ENCODE measurements at places on chromosomes 16 and 17.

DNA sequence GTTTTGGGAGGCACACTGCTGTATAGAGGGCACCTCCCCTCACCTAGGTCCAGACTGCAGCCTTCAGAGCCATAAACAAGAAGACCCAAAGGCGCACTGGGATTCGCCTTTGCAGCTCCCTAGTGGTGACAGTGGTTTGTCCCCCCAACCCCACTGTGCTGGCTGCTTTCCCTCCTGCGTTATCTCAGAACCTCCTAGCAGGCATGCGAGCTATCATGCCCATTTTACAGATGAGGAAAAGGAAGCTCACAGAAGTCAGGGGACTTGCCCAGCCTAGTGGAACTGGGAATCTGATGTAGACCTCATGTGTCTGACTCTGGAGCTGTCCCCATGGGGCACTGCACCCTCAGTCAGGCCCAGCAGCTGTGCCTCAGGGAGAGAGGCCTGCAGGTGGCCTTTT lies 115.2 kb downstream of the CLEC16A start:
- H3K27ac ChIP-seq: no peak overlapping the region
- no peaks in the 10 kb centered on the region for H3K4me1 ChIP-seq

GRCh38 chr17:36920032-36921005 lies 17.0 kb upstream of the LHX1 start:
- no peak for DNase-seq
- H3K36me3 ChIP-seq: no peaks in the 10 kb centered on the region
- no peak overlapping the region for H3K27ac ChIP-seq
- H3K4me1 ChIP-seq: no peaks in the 10 kb centered on the region
- H3K27me3 ChIP-seq: peaks cover 66% of the 10 kb centered on the region

DNA sequence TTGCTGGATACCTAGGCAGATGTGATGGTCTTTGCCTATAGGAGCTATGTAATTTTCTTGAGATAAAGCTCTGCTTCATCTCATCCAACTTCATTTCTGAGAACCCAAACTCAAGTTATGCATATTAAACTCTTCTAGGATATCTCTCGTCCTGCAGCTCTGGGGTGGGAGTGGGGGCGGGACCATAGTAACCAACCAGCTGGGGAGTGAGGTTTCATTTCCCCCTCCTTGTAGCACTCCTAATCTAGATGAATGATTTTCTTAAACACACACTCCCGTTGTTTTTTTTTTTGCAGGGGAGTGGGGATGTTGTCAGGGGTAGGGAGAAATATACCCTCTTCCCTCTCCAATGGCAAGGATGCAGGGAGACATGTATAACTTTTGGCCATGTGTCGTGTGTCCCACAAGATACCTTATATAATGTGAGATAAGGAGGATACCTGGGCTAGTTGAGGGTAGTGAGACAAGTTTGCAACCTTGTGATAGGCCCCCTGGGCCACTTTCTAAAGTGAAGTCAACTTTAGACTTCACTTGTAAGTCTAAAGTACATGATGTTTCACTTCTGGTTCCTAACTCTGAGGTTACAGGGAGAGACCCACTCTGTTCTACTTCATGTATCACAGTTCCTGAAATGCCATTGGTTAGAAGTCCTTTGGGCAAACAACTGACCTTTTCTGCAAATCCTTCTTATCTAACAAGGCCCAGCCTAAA lies 10.5 kb upstream of the HEATR6 start:
- DNase-seq: no peak
- H3K4me3 ChIP-seq: no peak overlapping the region
- no peaks in the 10 kb centered on the region for H3K4me1 ChIP-seq
- H3K27ac ChIP-seq: peak overlapping the region; percentile 46
- no peaks in the 10 kb centered on the region for H3K27me3 ChIP-seq

GRCh38 chr16:22317001-22317530 lies 19.9 kb downstream of the POLR3E start:
- no peak overlapping the region for H3K27ac ChIP-seq
- no peaks in the 10 kb centered on the region for H3K27me3 ChIP-seq
- peaks cover 93% of the 10 kb centered on the region for H3K36me3 ChIP-seq
- DNase-seq: no peak
- no peak overlapping the region for H3K4me3 ChIP-seq

GRCh38 chr17:50194934-50195865 lies 6.2 kb downstream of the COL1A1 start:
- H3K27ac ChIP-seq: peak overlapping the region; percentile 90
- DNase-seq: no peak
- peaks cover 8% of the 10 kb centered on the region for H3K36me3 ChIP-seq
- H3K27me3 ChIP-seq: no peaks in the 10 kb centered on the region
- H3K4me3 ChIP-seq: no peak overlapping the region

DNA sequence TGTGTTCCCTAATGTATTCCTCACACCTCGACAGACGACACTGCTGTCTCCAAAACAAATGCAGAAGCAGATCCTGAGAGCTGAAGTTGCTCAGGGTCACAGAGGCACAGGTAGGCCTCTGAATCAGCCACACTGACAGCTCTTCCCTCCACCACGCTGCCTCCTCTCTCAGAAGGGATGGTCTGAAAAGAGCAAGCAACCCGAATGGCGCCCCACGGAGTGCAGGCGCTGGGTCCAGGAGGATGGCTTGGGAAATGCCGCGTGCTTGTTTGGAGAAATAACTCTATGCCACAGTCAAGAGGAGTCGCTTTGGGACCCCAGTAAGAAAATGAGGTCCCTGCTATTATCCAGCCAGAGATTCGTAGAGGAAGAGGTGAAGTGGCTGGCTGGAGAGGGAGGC lies 15.9 kb downstream of the CYB561 start:
- no peaks in the 10 kb centered on the region for H3K4me1 ChIP-seq
- no peak for DNase-seq
- H3K27me3 ChIP-seq: no peaks in the 10 kb centered on the region
- no peaks in the 10 kb centered on the region for H3K36me3 ChIP-seq
- no peak overlapping the region for H3K4me3 ChIP-seq
